ENCODE measurements at places on chromosomes 2 and 18.

DNA sequence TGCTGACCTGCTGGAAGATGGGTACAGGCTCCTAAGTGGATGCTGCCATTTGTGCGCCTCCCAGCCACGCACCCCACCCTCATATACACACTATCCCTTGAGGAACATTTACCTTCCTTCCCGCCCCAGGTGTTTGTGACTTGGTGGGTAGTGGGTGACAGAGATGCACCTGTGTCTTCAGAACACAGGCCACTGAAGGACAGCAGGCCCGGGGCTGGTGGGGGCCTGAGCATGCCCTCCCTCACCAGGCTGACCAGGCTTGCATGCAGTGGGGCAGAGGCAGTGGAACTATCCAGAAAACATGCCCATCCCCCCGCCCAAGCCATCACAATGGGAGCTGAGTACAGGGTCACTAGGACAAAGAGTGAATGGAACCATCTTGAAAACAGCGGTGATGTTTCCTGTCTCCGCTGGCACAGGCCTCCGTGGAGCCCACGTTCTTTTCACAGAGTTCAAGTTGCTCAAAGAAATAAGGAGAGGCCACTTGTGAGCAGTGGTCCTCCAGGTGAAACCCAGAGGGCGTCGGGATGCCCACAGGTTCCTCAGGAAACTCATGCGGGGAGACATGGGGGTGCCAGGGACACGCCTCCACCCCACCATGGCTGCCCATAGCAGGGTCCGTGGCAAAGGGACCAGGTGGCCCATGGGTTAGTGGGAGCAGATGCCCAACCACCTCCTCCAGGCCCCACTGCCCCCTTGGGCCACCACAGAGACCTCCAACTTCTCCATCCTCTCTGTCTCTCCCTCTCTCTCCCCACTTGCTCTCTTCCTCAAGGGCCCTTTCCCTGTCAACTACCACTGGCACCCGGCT, 90.9 kb downstream of the MALT1 start:
- no peak for DNase-seq

GRCh38 chr2:161586517-161587167, 37.6 kb upstream of the SLC4A10 start:
- DNase-seq: peak; percentile 26

DNA sequence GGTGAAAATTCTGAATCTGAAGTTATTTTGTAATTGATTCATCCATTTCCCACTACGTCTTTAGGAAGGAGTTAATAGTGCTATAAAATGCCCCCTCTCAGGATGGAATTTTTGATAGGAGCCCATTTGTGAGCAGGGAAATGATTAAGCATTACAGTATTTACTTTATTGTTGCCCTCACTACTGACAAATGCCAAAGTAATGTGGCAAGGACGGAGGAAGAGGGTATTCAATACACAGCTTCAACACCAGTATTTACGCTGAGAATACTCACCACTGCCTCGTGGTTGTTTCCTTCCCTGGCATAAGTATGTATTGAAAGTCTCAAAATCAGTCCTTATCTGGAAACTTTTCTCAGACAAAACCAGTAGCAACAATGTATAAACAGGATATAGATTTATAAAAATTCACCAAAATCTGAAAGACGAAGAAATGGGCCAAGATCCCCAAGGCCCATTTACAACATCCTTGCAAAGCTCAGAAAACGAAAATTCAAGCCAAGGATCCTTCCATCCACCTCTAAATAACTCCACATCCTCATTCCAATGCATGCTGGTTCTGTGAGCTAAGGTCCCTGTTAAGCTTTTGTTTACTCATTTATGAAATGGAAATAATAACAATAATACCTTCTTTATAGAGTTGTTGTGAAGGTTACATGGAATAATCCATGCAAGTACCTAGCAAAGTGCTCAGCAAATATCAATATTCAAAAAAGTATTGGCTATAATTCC, 29.3 kb downstream of the FEZ2 start:
- no peak for DNase-seq

DNA sequence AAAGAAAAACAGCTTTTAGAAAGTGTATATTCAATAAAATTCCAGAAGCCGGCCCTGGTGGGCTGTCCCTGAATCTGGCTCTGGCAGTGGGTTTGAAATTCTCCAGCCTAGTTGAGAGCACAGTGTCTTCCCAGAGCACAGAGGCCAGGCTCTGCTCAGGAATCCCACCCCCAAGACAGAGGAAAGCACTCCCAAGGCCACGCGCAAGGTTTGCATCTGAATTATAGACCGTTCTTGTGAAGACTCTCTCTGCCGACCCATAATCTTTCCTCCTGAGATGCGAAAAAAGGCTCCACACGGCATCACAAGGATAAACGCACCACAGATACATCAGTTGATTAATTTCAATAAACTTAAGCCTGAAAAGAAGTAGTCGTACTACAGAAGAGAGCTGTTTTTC, 342.2 kb downstream of the CMPK2 start:
- no peak for DNase-seq

DNA sequence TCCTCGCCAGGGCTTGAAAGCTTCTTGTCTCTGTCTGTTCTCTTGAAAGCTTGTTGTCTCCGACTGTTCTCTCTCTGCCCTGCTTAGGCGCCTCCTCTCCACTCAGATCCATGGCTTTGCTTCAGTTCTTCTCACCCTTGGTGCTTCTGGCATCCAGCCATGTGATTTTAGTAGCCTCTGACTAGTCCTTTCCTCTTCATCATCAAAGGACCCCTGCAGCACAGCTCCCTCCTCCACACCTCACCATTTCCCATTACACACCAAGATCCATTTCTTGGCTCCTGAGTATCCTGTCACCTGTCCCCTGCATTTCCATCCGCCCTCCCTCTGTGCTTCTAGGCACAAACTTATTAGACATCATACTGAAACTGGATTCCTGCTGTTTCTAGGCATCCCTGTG, 59.4 kb downstream of the ZNF236 start:
- no peak for DNase-seq

DNA sequence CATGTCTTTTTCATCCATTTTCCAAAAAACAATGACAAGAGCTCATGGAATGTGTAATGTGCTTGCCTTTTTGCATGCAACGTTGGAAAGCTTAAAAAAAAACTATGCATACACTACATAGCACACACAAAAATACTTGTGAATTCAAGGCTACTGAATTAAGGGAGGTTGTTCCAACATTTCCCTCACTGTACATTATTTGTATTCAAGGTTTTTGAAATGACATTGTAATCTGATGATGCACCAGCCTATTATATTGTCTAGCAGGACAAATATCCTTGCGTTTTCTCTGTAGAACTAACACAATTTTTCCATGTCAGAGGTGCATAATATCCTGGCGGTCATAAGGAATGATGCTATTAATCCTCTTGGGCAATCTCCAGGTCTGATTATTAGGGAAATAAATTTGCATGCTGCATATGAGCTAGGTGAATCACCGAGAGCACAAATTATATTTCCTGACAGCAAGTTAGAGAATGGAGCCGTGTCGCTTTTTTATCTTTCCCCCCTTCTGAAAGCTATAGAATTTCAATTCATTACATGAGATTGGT, 836.9 kb upstream of the FANCL start:
- DNase-seq: no peak

All from D341Med (cell line).